Muscle of arm (tissue), 14 donors: ENCODE measurements at places on chromosomes 7 and 10. TPM values are rescaled to one million over a fixed set of nuclear protein-coding genes. Genes with fewer than 3 reads are reported as not detected.

DNA sequence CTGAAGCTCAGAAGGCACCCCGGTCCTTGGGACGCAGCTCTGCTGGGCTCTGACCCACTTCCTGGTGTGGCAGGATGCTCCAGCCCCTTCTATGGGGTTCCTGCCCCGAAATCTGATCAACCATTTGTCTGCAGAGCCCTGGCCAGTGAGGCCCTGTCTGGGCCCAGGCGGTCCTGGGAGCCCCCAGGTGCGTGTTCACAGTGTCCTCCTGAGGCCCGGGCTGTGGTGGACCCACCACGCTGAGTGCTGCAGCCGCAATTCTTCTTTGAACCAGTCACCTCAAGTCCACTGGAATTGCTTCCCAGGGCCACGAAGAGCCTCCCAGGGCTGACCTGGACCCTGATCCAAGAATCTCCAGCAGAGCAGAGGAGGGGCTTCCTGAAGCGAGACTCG is 19.1 kb downstream of the KNDC1 start:
- DNase-seq = no peak

The SSC4D gene
- 1.5 TPM for polyA plus RNA-seq

GRCh38 chr10:44199267-44199666 is 185.6 kb downstream of the CXCL12 start:
- DNase-seq = no peak

GRCh38 chr7:123242467-123243092 is 42.8 kb upstream of the SLC13A1 start:
- DNase-seq = no peak

GRCh38 chr7:82098414-82098813 is 328.6 kb upstream of the HGF start:
- no peak for DNase-seq

The NEUROD6 gene
- 0.69 TPM for polyA plus RNA-seq

DNA sequence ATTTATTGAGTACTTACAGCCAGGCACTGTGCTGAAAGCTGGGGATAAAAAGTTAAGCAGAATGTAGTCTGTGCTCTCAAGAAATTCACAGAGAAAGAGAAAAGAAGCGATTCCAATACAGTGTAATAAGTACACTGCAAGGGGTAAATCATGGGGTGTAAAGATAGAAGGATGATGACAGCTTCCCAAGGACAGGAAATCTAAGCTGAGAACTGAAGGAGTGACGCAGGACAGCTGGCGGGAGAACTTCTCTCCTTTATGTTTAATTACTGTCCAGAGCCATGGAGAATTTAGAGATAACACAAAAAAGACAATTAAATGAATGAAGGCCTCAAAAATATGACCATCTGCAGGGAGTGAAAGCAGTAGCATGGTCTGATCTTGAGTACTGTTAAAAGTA is 34.8 kb downstream of the C7orf33 start:
- no peak for DNase-seq

DNA sequence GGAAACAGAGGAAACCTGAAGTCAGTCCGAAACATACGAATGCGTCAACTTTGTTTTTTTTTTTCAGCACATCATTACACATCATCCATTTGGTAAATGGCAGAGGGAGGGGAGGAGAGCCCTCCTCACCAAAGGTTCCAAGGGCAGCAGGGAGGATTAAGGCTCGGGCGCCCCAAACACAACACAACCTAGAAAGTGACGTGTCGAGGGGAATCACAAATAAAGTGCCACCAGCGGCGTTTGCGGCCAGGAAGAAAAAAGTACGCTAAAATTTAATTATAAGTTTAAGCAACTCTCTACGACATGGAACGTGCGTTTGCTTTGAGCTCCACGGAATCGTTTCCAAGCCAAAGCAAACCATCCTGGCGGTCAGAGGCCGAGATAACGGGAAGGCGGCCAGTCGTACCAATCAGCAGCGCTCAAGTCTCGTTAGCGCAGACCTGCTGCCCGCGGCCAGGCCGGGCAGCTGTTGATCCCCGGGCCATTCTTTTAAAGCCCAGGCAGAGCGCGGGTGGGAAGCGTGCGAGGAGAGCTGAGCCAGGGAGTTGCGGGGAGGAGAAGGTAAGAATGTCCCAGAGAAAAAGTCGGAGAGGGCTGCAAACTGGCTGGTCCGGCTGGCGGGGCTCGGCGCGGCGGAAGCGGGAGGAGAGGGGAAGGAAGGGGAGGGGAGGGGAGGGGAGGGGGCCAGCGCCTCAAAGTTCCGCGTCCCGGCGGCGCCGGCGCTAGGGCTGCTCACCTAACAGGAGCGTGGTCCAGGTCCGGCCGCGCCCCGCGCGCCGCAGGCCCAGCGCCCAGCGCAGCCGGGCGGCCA is 719 bp downstream of the DPY19L1 start:
- peak; percentile 52 for DNase-seq

- DNase-seq = no peak
Observed at GRCh38 chr10:72729528-72729927, 37.6 kb downstream of the MCU start.

DNA sequence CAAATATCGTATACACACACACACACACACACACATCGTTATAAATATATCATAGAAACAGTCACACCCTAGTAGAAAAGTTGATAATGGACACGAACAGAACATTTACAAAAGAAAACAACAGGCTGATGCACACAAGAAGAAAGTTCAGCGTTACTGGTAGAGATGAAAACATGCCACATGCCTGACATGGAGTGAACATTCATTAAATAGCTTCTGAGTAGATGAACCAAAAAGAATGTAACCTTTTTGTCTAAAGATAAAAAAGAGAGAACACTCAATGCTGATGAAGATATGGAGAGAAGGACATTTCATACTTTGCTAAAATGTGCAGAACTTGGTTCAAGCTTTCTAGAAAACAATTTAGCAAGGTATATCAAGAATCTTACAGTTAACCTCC is 173.4 kb upstream of the KLF14 start:
- DNase-seq = no peak

- no peak for DNase-seq
Observed at GRCh38 chr10:120477743-120478141, 20.7 kb downstream of the PLPP4 start.

GRCh38 chr7:155279787-155280445 is 17.8 kb upstream of the INSIG1 start:
- no peak for DNase-seq

GRCh38 chr7:149598721-149599308 is 101.2 kb upstream of the ZNF746 start:
- no peak for DNase-seq

The GPER1 gene
- polyA plus RNA-seq = 9.9 TPM

DNA sequence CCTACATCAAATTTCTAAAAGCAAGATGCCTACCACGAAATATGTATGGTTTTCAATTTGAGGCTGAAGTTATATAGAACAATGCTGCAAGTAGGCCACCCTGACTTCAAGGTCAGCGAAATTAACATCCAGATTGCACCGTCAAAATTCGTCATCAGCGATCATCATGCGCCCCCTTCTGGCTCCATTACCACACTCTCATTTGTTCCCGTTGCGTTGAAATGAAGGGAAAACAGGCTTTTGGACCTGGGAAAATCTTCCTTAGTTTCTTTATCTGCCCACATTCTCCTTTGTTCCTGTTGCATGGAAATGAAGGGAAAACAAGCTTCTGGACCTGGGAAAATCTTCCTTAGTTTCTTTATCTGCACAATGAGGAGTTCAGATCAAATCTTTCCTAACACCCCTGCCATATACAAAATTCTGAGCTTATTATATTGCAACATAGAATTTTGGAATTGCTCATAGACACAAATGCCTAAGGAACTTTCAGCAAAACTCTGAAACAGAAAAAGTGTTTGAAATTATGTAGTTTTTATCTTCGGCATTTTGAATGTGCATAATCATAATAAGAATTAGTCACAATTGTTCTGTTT is 98.2 kb upstream of the PRKCQ start:
- DNase-seq = peak; percentile 45

GRCh38 chr7:33108554-33109004 is 625 bp downstream of the RP9 start:
- no peak for DNase-seq

The VSIR gene
- 38.5 TPM for polyA plus RNA-seq

GRCh38 chr7:149850007-149850594 is 11.9 kb downstream of the ZNF862 start:
- DNase-seq = no peak

The NKX1-2 gene
- polyA plus RNA-seq = not detected

The OR2A5 gene
- polyA plus RNA-seq = not detected

DNA sequence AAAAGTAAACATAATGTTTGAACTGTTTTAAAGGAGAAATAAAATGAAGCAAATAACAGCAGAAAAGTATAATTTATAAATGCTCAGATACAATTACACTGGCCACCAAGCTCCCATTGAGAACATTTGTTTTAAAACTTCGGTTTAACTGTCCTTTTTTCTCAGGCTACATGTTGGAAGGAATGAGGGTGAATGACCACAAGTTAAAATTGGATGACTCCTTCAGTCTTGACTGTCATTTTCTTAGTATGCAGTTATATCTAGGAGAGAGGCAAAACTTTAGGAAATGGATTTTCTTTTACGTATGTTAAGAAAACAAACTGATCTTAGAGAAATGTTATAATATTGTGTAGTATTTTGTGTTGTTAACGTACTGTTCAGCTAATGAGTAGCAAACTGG is 5.0 kb downstream of the TRIM24 start:
- no peak for DNase-seq

The TMEM72 gene
- polyA plus RNA-seq = not detected

The KLF14 gene
- polyA plus RNA-seq = 1.3 TPM

- no peak for DNase-seq
Observed at GRCh38 chr7:31986878-31987518, 83.2 kb downstream of the PDE1C start.

- DNase-seq = no peak
Observed at GRCh38 chr7:1329966-1330800, 97.5 kb downstream of the UNCX start.

- no peak for DNase-seq
Observed at GRCh38 chr7:136347488-136347887, 370.3 kb upstream of the MTPN start.
